Activated naive CD4-positive, alpha-beta T cell (primary cell): ENCODE measurements at places on chromosomes 6 and 20.

DNA sequence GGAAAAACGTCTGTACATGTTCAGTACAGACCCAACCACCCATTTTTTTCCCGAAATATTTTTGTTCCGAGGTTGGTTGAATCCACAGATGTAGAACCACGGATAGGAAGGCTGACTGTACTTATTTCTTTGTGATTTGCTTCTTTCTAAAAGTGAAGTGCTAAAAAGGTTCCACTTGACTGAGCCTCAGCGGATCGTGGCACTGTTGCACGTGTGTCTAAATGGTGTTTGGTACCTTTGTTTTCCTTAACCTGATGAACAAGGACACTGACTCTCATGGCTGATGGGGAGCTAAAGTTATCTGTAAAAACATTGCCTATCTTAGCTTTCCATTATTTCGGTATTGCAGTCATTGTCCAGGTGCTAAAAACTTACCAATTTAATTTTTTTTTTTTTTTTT is 6.2 kb downstream of the BPHL start:
- no peak for DNase-seq

GRCh38 chr6:101776919-101777350 is 383.4 kb downstream of the GRIK2 start:
- no peak for DNase-seq

- DNase-seq, result no peak
Observed at GRCh38 chr6:38503032-38503773, 136.5 kb downstream of the BTBD9 start.

GRCh38 chr6:166640342-166641043 is 13.4 kb upstream of the RPS6KA2 start:
- no peak for DNase-seq

GRCh38 chr20:11056414-11056813 is 382.6 kb upstream of the JAG1 start:
- DNase-seq, result no peak

DNA sequence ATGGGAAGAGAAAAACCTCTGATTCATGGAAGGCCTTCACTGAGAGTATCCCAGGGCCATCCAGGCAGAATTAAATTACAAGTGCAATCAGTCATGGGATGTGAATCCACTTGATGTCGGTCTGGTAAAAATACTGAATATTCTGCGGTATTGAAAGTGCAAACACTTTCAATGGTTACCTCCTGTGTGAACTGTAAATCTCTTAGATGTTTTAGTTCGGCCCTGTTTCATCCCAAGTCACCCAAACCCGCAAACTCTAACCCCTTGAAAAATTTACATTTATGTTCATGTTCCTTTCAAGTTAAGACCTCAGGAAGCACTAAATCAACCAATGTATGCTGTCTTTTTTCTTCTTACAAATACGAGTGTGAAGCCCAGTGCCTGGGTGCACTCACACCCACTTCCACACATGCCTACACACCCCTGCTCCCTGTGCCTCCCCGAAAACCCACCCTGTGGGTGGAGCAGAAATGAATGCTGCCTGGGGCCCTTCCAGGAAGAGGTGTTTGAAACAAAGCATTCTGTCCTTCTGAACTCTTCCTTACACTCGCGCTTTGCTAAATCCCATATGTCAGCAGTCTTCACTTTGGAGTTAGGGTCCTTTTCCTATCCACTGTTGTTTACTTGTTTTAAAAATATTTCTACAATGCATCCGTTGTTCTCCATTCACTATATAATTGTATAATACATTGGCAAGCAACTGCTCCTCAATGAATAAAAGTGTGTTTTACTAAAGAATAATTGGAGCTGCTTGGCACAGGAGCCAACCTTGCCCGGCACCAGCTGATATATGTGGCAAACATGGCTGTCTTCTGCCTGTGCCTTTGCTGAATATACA is 62.7 kb downstream of the FYN start:
- DNase-seq, result no peak

DNA sequence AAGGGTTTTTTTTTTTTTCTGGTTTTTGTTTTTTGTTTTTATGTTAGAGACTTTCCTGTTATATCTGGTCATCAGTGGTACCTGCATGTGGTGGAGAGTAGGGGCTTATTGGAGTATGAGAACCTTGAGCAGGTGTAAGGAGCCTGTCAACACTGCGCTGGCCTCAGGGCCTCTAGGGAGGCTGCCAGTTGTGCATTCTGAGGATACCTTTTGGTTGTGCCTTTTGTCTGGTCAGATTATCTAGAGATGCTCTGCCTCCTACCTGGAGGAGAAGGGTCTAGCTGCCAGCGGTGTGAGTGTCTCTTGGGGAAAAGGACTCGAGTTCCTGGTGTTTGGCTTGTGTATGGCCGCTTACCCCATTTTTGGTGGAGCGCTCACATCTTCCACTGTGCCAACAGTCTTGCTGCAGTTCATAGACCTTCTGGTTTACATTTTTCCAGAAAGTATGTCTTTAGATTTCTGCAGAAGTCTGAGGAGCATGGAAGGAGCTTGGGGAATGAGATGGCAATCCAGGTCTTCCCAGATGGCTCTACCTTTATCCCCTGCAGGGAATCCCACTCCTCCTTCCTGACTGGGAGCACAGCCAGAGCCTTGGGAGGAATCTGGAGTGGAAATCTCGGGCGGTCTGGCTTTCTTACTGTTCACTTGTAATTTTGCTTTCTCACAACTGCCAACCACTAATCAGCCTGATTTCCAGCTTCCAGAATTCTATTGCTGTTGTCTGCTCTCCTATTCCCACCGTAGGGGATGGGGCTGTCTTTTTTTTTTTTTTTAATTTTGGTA is 49.9 kb downstream of the PTPN1 start:
- no peak for DNase-seq

GRCh38 chr6:158142789-158143188 is 25.3 kb downstream of the SERAC1 start:
- no peak for DNase-seq

DNA sequence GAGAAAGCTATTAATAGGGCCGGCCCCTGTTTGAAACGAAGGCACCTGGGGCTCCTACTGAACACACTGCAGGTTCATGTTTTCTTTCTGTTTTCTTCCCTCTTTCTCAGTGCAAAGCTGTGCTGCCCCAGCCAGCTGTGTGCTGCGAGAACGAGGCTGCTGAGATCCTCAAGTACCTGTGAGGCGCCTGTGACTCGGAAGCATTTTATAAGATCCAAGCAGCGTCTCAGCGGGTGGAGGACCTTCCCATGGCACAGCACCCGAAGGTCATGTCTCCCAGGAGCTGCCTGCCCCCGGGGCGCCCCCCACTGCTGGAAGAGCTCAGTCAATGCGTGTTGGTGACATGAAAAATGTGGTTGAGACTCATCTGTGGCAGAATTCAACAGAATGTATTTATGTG is 66.3 kb downstream of the SMOC2 start:
- no peak for DNase-seq

DNA sequence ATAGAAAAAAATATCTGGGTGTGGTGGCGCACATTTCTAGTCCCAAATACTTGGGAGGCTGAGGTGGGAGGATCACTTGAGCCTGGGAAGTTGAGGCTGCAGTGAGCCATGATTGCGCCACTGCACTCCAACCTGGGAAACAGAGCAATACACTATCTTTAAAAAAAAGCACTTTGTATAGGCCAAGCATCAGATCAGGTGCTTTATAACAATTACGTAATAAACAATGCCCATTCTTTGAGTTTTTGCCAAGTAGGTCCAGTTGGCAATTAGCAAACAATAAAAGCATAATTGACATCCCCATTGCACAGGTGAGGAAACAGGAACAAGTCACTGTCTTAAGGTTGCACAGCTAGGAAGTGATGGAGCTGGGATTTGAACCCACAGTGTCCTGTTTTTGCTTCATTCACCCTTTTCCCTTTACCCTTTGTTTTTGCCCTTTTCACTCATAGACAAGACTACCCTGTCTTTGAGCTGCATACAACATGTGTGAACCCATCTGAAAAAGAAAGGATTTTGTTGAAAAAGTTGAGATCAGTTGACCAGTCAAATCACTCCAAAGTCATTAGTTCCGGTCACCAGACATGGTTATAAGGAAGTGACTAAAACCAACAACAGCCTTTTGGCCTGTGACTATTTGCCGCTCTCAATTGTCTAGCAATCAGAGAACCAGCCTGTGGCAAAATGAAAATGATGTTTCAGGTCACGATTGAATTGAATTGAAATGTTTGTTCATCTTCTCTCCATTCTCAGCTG is 303.6 kb downstream of the TFAP2C start:
- no peak for DNase-seq

DNA sequence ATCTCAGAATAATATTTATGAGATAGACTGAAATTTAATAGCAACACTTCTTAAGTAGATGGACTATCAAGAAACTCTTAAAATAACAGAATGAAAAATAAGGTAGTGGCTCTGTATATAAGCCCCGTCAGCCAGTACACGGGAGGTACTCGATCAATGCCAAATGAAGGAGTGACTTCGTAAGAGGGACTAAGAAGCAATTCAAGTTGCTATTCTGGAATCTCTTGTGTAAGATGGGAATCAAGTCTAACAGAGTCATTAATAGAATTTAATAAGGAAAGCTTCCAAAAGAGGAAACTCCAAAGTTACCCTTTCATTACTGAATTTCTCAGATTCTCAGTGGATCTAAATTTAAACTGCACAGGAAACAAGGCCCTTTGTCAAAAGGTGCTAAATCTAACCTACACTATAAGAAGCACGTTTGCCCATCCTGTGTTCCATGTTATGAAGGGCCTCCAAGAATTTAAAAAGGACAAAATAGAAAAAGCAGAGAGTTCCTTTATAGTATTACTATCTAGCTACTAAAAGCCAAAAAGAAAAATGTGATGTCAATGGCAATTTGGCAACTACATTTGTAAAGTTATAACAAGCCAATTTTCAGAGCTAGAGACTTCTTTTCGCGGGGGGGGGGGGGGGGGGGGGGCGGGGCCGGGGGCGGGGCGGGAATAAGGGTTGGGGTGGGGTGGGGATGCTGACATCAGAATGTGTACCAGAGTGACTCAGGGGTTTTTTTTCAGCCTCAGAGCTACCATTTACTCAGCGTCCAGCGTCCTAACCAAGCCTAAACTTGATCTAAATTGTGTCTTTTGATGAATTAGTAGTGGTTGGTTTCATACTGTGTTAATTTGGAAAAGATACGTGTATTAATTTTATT is 200.6 kb downstream of the GMPR start:
- DNase-seq, result no peak

DNA sequence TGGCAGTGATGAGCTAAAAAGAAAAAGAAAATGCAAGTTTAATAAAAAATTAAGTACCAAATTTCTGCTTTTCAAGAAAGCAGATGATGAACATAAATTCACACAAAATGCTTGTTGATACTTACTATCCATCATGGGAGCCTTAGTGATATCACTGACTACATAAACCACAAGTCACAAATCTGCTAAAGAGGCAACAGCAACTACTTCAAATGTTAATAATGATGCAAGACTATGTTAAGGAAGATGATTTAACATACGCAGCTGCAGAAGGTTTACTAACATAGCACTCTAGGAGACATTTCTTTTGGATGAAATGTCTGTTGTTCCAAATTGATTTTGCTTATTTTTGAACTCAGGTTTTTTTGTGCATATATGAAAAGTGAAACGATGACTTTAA is 18.6 kb downstream of the FYN start:
- DNase-seq, result no peak

- no peak for DNase-seq
Observed at GRCh38 chr6:21115111-21115510, 478.4 kb upstream of the SOX4 start.

DNA sequence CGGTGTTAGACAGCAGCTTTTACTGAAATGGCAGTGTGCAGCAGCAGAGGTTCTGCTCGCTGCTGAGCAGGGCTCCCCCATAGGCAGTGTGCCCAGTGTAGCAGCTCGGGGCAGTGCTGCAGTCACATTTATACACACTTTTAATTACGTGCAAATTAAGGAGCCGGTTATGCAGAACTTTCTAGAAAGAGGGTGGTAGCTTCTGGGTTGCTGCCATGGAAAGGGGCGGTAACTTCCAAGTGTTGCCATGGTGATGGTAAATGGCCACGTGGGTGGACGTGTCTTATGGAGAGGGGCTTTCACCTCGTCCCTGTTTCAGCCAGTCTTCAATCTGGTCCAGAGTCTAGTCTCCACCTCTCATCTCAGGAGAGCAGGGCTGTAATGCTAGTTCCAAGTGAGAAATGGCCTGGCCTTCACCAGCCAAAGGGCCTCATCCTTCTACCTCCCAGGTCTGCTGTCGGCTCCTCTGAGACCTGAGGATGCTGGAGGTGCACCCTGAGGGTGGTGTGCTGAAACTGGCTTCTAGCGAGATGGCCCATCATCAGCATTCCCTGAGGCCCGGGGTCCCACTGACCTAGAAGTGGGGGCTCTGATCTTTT is 180.5 kb upstream of the PMEPA1 start:
- DNase-seq, result no peak
